ENCODE measurements at places on chromosomes 7 and 10. TPM values are rescaled to one million over a fixed set of nuclear protein-coding genes. Genes with fewer than 3 reads are reported as not detected.

CASD1 gene
- polyA plus RNA-seq = 26.7 TPM

ZP3 gene
- polyA plus RNA-seq = not detected

LRRC4 gene
- polyA plus RNA-seq = 0.36 TPM

WNT2 gene
- not detected for polyA plus RNA-seq

IFIT1B gene
- not detected for polyA plus RNA-seq

GRCh38 chr7:94486216-94486615, 23.4 kb upstream of the CASD1 start:
- DNase-seq = no peak
- no peak overlapping the region for H3K27ac ChIP-seq

DNA sequence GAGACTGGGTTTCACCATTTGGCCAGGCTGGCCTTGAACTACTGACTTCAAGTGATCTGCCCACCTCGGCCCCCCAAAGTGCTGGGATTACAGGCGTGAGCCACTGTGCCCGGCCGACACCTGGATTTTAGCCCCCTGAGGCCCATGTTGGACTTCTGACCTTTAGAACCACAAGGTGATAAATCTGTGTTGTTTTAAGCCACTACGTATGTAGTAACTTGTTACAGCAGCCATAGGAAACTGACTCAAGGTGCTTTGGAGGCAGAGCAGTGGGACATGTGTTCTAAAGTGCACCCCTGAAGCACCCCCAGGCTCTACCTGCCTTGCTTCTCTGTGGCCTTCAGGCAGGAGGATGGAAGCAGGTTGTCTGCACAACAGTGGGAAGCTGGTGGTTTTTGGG, 128.4 kb downstream of the CDH23 start:
- H3K27me3 ChIP-seq = peaks cover 2% of the 10 kb centered on the region
- H3K4me1 ChIP-seq = no peaks in the 10 kb centered on the region
- H3K4me3 ChIP-seq = no peak overlapping the region
- H3K36me3 ChIP-seq = no peaks in the 10 kb centered on the region

- H3K36me3 ChIP-seq = peaks cover 7% of the 10 kb centered on the region
- no peaks in the 10 kb centered on the region for H3K27me3 ChIP-seq
- no peak for DNase-seq
- H3K4me1 ChIP-seq = no peaks in the 10 kb centered on the region
Observed at GRCh38 chr7:91812388-91812787, 68.1 kb downstream of the MTERF1 start.

- no peak overlapping the region for H3K4me3 ChIP-seq
- no peak overlapping the region for H3K27ac ChIP-seq
- H3K4me1 ChIP-seq = peaks cover 21% of the 10 kb centered on the region
- H3K36me3 ChIP-seq = peaks cover 5% of the 10 kb centered on the region
- no peak for DNase-seq
- H3K27me3 ChIP-seq = no peaks in the 10 kb centered on the region
Observed at GRCh38 chr10:129530581-129530980, 63.5 kb downstream of the MGMT start.

DNA sequence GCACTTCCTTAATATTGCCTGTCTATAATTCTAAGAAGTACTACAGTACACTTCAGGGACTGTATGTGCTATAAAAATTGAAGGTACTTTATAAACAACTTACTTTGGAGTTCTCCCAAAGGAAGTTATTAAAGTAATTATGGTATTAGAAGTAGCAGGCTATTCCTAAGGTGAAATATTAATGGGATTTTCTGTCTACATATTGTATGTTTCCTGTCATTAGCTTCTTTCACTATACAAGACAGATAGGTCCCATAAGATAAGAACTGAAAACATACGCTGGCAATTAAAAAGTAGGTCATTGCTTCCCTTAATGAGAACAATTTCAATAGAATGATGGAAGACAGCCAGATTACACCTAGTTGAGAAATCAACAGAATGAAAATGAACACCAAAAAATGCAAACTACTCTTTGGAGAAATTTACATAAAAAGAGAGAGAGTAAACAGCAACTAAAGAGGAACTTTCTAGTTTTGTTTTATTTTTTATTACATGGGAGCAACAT, 147.0 kb downstream of the HBP1 start:
- DNase-seq = no peak
- H3K27ac ChIP-seq = no peak overlapping the region
- H3K4me1 ChIP-seq = no peaks in the 10 kb centered on the region
- H3K4me3 ChIP-seq = no peak overlapping the region
- no peaks in the 10 kb centered on the region for H3K27me3 ChIP-seq

GRCh38 chr7:129423700-129424410, 10.4 kb upstream of the STRIP2 start:
- H3K36me3 ChIP-seq = peaks cover 48% of the 10 kb centered on the region
- no peak for DNase-seq
- H3K27ac ChIP-seq = no peak overlapping the region
- no peaks in the 10 kb centered on the region for H3K27me3 ChIP-seq
- no peaks in the 10 kb centered on the region for H3K4me1 ChIP-seq
- H3K4me3 ChIP-seq = no peak overlapping the region

DNA sequence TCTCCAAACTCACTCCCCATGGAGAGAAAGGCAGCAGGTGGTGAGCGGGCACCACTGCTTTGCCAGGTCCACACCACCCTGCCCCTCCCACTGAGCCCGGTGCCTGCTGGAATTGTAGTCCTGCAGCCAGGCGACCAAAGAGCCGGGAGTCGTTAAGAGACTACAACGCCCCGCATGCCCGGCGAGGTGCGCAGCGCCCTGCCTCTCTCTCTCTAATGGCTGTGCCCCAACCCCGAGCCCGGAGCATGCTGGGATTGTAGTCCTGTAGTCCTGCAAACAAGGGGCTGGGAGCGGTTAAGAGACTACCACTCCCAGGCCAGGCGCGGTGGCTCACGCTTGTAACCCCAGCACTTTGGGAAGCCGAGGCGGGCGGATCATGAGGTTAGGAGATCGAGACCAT, 8.1 kb upstream of the ZNF727 start:
- no peak overlapping the region for H3K27ac ChIP-seq
- H3K36me3 ChIP-seq = peaks cover 4% of the 10 kb centered on the region
- no peak for DNase-seq
- H3K27me3 ChIP-seq = peaks cover 7% of the 10 kb centered on the region

DNA sequence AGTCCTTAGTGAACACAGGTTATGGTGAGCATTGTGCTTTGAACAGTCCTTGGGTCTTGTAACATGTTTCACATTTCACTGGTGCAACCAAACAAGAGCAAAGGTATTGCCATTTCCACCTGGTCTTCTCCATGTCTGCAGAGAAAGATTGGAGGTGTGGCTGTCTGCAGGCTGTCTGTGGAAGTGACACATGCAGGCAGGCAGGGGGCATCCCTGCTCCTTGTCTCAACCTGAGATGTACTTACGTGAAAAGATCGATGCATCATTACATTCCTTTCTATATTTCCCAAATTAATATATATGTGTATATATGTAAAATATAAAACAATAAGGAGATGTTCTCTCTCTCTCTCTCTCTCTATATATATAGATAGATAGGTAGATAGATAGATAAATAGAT, 54.3 kb downstream of the LRRC18 start:
- H3K27me3 ChIP-seq = no peaks in the 10 kb centered on the region
- H3K27ac ChIP-seq = no peak overlapping the region
- H3K4me3 ChIP-seq = no peak overlapping the region
- DNase-seq = no peak
- no peaks in the 10 kb centered on the region for H3K4me1 ChIP-seq

DNA sequence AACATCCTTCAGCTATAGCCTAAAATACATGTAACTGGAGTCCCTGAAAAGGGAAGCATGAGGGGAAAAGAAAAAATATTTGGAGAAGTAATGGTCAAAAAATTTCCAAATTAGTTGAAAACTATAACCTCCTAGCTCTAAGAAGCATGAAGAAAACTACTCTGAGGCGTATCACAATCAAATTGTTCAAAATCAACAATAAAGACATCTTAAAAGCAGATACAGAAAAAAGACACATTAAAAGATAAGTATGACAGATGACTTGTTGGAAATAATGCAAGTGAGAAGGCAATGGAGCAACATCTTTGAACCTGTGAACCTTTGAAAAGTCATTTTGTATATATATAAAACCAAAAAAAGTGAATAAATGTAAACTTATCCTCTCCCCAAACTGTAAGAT, 93.1 kb downstream of the RNF32 start:
- peaks cover 61% of the 10 kb centered on the region for H3K36me3 ChIP-seq
- no peaks in the 10 kb centered on the region for H3K4me1 ChIP-seq
- H3K4me3 ChIP-seq = no peak overlapping the region
- no peak overlapping the region for H3K27ac ChIP-seq
- H3K27me3 ChIP-seq = no peaks in the 10 kb centered on the region

DNA sequence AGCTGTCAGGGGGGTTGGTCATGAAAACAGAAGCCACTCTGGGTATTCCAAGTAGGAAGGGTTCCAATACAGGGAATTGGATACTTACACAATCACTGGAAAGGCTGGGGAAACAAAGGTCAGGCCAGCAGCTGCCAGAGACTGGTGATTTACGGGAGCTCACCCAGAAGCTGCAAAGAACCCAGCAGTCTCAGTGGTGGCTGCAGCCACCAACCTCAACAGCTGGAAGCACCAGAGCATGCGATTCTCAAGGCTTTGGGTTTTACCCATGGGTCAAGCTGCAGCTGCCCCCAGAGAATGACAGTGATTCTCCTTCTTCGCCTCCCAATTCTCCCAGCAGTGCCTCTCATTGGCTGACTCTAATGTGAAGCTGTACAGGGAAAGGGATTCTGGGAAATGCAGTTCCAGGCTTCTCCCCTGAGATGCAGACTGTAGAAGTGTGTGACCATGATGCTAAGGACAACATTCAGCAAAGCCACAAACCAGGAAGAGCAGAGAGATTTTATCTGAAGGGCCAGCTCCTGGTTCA, 107.2 kb upstream of the TCF7L2 start:
- peaks cover 9% of the 10 kb centered on the region for H3K36me3 ChIP-seq
- H3K27me3 ChIP-seq = peaks cover 2% of the 10 kb centered on the region
- no peak overlapping the region for H3K4me3 ChIP-seq
- H3K27ac ChIP-seq = no peak overlapping the region
- no peaks in the 10 kb centered on the region for H3K4me1 ChIP-seq

GRCh38 chr10:113576852-113577251, 24.0 kb downstream of the HABP2 start:
- H3K27me3 ChIP-seq = peaks cover 12% of the 10 kb centered on the region
- no peaks in the 10 kb centered on the region for H3K36me3 ChIP-seq
- H3K4me1 ChIP-seq = no peaks in the 10 kb centered on the region
- H3K4me3 ChIP-seq = no peak overlapping the region

GRCh38 chr7:38428041-38428440, 154.6 kb upstream of the TARP start:
- H3K4me3 ChIP-seq = no peak overlapping the region
- H3K27ac ChIP-seq = no peak overlapping the region
- DNase-seq = no peak

DNA sequence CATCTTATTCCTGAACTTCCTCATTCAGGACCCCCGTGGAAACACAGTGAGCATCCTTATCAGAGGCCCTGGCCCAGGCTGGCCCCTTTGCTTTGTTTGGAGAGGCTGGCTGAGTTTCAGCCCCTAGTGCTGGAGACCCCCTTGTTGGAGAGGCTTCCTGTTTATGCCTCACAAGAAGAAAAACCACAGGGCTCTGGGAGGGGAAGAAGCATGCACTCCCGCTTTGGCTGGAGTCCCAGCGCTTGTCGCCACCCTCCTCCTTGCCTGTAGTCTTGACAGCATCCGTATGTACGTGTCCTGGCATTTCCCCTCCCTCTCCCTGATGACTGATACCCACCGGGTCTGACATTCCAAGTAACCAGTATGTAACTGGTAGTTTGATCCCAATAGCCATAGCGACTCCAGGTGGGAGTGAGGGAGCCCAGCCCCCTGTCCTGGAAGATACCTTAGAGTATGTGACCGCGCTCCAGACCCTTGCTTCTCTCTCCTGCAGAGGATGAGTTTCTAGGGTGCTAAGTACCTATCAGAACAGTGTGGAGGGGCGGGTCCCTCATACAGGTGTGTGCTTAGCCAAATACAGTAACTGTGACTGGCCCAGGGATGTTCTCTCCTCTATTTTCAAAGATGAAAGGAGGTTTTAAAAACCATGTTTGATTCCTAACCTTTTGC, 6.9 kb upstream of the ATP6V0E2 start:
- H3K4me1 ChIP-seq = peaks cover 47% of the 10 kb centered on the region
- DNase-seq = no peak
- H3K27ac ChIP-seq = no peak overlapping the region
- H3K27me3 ChIP-seq = no peaks in the 10 kb centered on the region
- H3K36me3 ChIP-seq = peaks cover 3% of the 10 kb centered on the region

- H3K27ac ChIP-seq = no peak overlapping the region
- DNase-seq = no peak
- H3K27me3 ChIP-seq = no peaks in the 10 kb centered on the region
- H3K4me1 ChIP-seq = no peaks in the 10 kb centered on the region
- H3K36me3 ChIP-seq = peaks cover 8% of the 10 kb centered on the region
Observed at GRCh38 chr7:38781991-38782390, 127.0 kb downstream of the VPS41 start.

Data from immature natural killer cell (primary cell).